ENCODE measurements at places on chromosomes 16 and 17.

DNA sequence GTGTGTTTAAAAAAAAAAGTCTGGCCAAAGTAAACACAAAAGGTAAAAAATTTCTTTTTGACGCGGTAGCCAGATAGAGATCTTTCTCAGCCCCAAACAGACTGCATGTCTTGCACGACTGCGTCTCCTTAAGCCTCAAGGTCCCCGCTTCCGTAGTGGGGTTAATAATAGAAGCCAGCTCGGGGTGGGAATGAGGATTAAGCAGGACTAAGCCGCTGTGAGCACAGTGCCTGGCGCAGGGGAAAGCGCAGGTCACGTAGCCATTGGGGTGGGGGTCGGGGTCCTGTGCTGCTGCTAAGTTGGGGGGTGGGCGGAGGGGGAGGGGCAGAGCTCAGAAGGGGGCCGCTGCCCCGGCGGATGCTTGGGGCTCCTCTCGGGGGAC is 521 bp downstream of the GGA2 start:
- peak; percentile 61 for DNase-seq

GRCh38 chr16:70737377-70738082 is 51.7 kb upstream of the MTSS2 start:
- DNase-seq, result no peak

DNA sequence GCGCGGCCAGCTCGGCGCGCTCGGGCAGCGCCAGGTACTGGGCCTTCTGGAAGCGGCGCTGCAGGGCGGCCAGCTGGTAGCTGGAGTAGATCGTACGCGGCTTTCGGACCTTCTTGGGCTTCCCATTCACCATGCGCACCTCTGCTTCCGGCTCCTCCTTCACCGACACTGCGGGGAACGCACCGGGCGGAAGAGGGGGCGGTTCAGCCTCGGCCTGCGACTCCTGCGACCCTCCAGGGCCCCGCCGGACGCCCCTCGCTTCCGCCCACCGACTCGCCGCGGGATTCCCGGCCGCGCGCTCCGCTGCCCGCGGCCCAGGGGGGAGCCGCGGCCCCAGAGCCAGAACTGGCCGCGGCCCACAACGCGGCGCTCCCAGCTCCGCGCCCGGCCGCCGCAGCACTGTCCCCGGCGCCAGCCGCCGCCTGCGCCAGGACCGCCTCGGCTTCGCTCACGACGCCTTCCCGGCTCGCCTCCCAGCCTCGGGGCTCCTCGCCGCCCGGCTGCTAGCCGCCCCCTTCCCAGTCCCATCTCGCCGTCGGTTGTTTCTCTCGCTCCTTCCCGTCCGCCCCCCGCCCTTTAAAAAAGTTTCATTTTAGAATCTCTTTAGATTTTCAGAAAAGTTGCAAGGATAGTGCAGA is 1.5 kb downstream of the DLX3 start:
- peak; percentile 74 for DNase-seq

DNA sequence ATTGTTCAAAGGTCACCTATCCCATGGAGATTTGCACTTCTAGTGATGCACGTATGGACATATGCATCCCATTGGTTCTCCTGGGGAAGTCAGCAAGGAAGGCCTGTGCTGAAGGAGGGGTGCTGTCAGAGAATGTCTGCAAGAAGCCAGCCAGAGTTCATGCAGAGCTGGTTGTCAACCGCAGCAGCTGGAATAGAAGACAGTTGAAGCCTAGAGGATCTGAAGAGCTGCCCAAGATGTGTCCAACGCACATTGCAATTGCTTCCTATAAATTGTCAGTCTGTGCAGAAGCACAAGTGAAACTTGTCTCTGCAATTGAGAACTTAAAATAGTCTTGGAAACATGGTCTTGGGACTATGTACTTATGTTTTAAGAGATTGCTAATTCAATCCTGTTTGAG is 82.1 kb upstream of the CNTNAP4 start:
- DNase-seq, result no peak

DNA sequence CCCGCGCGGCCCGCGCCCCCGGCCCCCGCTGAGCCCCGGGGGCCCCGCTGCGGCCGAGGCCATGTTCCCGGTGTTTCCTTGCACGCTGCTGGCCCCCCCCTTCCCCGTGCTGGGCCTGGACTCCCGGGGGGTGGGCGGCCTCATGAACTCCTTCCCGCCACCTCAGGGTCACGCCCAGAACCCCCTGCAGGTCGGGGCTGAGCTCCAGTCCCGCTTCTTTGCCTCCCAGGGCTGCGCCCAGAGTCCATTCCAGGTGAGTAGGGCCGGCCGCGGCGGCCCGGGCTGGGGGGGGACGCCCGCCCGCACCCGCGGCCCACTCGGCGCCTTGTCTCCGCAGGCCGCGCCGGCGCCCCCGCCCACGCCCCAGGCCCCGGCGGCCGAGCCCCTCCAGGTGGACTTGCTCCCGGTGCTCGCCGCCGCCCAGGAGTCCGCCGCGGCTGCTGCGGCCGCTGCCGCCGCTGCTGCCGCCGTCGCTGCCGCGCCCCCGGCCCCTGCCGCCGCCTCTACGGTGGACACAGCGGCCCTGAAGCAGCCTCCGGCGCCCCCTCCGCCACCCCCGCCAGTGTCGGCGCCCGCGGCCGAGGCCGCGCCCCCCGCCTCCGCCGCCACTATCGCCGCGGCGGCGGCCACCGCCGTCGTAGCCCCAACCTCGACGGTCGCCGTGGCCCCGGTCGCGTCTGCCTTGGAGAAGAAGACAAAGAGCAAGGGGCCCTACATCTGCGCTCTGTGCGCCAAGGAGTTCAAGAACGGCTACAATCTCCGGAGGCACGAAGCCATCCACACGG is 504 bp downstream of the MAZ start:
- peak; percentile 65 for DNase-seq

DNA sequence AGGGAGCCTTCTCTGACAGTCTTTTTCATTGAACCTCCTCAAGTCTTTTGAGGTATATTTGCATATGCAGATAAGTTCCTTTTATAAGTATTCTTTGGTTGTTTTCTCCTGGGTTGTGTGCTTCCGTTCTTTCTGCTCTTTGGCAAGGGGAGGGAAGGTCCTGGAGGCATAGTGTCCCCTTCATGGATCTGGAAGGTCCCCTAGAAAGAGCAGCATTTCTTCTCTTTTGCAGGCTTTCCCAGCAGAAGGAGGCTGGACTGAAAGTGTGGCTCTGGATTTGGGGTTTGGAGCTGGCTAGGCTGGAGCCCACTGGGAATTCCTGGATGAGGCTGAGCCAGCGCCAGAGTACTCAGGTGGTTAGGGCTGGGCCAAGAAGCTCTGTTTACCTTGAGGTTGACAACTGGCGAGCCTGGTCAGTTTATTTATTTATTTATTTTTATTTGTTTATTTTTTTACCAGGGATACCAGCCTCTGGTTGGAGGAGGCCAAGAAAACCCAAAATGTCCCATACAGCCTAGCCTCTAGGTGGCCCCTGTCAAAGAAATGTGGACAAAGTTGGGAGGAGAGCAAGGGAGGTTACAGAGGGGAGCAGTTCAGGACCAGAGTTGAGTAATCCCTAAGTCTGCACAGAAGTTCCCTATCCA is 5.4 kb upstream of the TOP2A start:
- no peak for DNase-seq

DNA sequence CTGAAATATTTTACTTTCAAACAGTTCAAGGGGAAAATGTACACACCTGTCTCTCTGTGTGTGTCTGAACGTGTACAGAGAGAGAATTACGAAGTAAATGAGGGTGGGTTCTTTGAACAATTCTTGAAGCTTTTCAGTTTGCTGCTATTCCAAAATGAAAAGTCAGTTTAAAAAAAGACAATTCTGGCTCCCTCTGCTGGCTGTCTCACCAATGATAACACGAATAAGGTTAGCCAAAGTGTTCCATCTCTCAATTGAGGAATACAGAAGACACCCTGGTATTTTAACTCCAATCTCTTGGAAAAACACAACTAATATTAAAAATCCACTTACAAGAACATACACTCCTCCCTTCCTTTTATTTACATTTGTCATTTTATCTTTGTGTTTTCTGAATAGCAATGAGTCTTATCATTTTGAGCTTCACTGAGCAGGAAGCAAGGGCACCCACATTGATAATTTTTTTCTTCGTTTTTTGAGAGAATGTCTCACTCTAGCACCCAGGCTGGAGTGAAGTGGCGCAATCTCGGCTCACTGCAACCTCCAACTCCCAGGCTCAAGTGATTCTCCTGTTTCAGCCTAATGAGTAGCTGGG is 20.5 kb downstream of the EFTUD2 start:
- peak; percentile 20 for DNase-seq

DNA sequence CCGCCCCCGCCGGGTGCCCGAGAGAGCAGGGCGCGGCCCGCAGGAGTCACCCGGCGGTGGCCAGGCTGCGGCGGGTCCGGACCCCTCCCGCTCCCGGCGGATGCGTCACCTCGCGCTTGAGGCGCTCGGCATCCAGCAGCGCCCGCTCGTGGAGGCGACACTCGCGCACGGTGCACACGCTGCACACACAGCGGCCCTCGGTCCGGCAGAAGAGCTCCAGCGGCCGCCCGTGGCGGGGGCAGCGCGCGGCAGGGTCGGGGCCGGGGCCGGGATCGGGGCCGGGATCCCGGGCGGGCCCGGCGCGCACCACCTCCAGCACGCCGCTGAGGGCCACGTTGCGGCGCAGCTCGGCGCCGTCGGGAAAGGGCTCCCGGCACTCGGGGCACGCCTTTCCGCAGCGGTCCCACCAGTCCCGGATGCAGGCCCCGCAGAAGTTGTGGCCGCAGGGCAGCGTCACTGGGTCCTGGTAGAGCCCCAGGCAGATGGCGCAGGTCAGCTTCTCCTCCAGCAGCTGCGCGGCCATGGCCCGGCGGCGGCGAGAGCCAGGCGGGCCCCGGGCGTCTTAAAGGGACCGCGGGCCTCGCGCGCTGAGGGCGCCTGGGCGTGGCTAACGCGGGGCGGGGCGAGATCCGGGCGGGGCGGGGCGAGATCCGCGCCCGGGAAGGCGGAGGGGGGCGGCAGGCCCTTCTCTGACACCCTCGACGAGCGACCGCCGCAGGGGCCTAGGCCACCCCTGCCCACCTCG is at the start of gene TRIM65:
Gene TRIM65, minus strand, starts transcription at position 537 of the 745 bp plus-strand sequence. Its CDS starts 14 bp downstream, at position 523.
- DNase-seq, result peak; percentile 87

DNA sequence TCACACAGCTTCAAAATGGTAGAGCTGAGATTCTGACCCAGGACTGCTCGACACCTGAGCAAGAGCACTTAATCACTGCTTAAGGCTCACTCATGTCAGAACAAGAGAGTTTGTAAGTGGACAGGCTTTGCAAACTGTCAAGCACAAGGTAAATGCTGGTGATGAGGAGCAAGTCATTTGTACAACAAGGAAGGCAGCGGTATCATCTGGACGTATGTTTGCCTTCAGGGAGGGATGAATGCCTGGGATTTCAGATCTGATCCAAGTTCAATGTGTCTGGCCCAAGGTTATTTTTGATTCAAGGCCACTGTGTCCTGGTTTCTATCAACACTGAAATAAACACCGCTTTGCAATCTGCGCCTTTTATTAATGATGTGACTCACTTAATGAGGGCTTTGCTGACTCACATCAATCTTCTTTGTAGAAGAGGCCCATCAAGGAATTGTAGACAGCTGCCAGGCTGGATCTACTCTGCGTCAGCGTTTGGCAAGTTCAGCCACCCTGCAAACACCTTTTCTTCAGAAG is 174.4 kb upstream of the HS3ST3A1 start:
- no peak for DNase-seq

GRCh38 chr17:69331756-69332155 is 4.8 kb upstream of the ABCA5 start:
- no peak for DNase-seq

- DNase-seq, result no peak
Observed at GRCh38 chr16:31273187-31273586, 13.4 kb downstream of the ITGAM start.

DNA sequence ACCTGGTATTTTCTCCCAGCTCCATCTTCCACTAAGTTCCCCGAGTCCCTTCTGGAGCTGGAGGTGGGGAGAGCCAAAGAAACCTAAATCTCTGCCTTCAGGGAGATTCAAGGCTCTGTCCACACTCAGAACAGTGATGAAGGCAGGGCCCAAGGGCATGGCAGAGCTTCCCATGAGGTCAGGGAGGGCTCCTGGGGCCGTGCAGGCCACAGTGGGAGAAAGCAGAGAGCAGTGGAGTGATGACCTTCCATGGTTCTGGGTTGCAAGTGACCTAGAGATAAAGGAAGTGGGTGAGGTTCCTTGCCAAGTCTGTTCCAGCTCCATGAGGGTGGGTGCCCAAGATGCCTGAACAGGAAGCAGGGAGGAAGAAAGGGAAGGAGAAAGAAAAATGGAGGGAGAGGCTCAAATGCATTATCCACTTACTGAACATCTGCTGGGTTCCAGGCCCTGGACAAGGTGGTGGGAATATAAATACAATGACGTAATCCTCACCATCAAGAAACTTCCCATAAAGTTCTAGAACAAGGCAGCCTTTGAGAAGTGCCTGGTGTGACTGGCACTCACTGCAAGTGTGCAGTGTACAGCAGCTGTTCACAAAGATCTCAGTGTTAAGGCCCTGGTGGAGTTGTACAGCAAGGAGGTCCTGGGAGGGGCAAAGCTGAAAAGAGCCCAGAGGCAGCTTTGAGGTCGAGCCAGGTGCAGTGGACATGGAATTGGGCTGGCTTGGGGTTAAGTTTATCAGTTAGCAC is 13.3 kb downstream of the TBKBP1 start:
- DNase-seq, result no peak

- peak; percentile 36 for DNase-seq
Observed at GRCh38 chr16:19860166-19861041, 24.2 kb downstream of the GPRC5B start.

Data from retina (tissue), 1 donor.